ENCODE measurements at places on chromosomes 1 and 21.

- no peak for DNase-seq
These were observed 23.0 kb upstream of the PADI1 start for GRCh38 chr1:17181781-17182464.

- DNase-seq, result no peak
These were observed 27.7 kb downstream of the CD34 start for GRCh38 chr1:207883104-207883651.

DNA sequence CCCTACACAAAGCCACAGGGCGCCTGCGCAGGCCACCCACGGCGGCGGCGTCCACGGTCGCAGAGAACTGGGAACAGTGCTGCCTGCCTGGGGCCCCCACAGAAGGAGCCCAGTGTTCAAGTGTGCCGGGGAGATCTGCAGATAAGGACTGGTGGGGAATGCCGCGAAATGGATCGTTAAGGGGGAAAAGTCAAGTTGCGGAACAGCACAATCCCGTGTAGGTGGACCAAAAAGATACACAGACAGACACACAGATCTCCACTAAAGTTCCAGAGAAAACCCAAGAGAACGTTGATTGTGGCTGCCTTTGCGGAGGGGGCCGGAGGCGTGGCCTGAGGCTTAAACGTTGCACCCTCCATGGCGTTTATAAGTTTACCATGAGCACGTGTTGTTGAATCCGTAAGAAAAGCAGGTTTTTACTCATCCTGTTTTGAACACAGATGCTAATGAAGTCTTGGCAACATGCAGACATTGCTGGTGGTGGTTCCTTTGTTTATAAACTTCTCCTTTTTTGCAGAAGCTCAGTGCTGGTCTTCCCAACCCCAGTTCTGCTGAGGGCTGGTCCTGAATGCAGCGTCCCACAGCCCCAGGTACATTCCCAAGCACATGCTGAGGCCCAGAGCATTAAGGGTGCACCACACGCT lies 4.1 kb downstream of the SPATC1L start:
- no peak for DNase-seq

GRCh38 chr1:63918418-63918945 lies 144.7 kb downstream of the ROR1 start:
- DNase-seq, result no peak

DNA sequence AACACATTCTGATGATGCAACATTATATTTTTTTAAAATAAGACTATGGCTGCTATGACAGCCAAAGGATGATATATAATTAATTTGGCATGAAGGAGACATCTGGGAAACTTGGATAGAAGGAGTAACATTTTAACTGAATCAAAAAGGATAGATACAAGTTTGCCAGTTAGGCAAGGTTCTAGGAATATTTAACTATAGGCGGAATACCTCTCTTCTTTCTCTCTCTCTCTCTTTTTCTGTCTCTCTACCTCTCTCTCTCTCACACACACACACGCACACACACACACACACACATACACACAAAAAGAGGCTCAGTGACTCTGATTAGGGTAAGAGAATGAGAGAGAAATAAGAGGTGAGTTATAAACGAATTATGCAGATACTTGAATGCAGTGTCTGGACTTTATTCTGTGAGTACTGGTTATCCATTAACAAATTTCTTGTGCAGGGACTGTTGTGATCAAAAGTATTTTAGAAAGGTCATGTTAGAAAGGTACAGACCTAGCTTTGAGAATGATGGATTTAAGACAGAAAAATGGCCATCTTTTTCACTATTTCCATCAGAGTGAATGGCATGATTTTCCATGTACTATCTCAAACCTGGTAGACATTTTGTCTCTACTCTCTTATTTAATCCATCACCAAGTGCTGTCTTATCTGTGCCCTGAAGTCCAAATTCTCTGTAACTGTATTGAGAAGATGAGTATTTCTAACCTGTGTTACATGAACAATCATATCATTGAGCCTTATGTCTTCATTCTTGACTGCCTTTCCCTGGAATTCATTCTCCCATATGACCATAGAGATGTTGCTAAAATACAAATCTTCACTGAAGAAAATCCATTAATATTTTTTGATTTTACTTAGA lies 1106.9 kb upstream of the ADGRL4 start:
- DNase-seq, result no peak

DNA sequence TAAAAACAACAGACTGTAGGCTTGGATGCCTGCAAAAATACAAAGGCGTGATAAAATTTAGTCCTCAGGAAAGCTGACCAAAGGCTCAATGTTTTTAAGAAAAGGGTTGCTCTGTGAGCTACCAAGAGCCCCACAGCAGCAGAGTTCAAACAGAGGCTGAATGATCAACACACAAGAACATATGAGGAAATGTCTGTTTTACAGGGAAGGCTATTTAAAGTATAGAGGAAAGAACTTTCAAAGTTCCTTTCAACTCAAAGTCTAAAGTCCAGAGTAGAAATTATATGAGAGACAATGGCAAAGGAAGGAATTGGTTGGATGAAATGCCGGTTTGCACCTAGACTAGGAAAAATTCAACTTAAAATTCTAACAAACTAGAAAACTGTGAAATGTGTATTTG lies 8.6 kb downstream of the CLSTN1 start:
- DNase-seq, result no peak

DNA sequence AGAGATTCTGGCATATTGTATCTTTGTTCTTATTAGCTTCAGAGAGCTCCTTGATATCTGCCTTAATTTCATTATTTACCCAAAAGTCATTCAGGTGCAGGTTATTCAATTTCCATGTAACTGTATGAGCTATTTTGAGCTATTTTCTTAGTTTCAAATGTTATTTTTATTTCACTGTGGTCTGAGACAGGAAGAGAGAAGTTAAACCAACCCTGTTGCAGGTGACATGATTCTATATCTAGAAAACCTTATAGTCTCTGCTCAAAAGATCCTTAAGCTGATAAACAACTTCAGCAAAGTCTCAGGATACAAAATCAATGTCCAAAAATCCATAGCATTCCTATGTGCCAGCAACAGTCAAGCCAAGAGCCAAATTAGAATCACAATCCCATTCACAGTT lies 1644.0 kb upstream of the B3GALT2 start:
- no peak for DNase-seq
